ENCODE measurements at places on chromosomes 4 and X. TPM values are rescaled to one million over a fixed set of nuclear protein-coding genes. Genes with fewer than 3 reads are reported as not detected.

- DNase-seq = no peak
Observed at GRCh38 chr4:68283714-68284113, 38.2 kb upstream of the TMPRSS11B start.

The CLDN2 gene
- 9.0 TPM for total RNA-seq

GRCh38 chrX:154019061-154019621 is 561 bp downstream of the IRAK1 start:
- DNase-seq = no peak

- no peak for DNase-seq
Observed at GRCh38 chr4:81227968-81228367, 12.9 kb upstream of the PRKG2 start.

The ACSL1 gene
- total RNA-seq = 29.1 TPM

GRCh38 chrX:12315526-12315925 is 177.3 kb downstream of the FRMPD4 start:
- DNase-seq = no peak

The PDZD4 gene
- total RNA-seq = 0.87 TPM

The CITED1 gene
- total RNA-seq = not detected

- no peak for DNase-seq
Observed at GRCh38 chr4:188778905-188779304, 639.7 kb downstream of the TRIML1 start.

- no peak for DNase-seq
Observed at GRCh38 chrX:140141444-140142029, 176.2 kb upstream of the CXorf66 start.

- DNase-seq = no peak
Observed at GRCh38 chrX:42771506-42772335, 6.2 kb downstream of the PPP1R2C start.

- no peak for DNase-seq
Observed at GRCh38 chr4:66565801-66566200, 895.5 kb upstream of the EPHA5 start.

GRCh38 chrX:7233580-7234406 is 85.8 kb upstream of the PUDP start:
- no peak for DNase-seq

The FGF13 gene
- 0.35 TPM for total RNA-seq

DNA sequence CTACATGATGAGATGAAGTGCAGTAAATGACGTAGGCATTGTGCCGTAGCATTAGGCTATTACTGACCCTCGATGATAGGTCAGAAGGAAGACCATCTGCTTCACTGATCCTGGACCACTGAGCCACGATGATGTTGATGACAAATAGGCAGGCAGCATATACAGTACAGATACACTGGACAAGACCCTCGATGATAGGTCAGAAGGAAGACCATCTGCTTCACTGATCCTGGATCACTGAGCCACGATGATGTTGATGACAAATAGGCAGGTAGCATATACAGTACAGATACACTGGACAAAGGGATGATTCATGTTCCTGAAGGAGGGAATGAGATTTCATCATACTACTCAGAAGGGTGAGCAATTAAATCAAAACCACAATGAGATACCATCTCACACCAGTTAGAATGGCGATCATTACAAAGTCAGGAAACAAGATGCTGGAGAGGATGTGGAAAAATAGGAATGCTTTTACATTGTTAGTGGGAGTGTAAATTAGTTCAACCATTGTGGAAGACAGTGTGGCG is 50.9 kb downstream of the BEND4 start:
- no peak for DNase-seq

- no peak for DNase-seq
Observed at GRCh38 chr4:143921181-143921580, 15.8 kb upstream of the GYPE start.

The HTT gene
- total RNA-seq = 32.5 TPM

DNA sequence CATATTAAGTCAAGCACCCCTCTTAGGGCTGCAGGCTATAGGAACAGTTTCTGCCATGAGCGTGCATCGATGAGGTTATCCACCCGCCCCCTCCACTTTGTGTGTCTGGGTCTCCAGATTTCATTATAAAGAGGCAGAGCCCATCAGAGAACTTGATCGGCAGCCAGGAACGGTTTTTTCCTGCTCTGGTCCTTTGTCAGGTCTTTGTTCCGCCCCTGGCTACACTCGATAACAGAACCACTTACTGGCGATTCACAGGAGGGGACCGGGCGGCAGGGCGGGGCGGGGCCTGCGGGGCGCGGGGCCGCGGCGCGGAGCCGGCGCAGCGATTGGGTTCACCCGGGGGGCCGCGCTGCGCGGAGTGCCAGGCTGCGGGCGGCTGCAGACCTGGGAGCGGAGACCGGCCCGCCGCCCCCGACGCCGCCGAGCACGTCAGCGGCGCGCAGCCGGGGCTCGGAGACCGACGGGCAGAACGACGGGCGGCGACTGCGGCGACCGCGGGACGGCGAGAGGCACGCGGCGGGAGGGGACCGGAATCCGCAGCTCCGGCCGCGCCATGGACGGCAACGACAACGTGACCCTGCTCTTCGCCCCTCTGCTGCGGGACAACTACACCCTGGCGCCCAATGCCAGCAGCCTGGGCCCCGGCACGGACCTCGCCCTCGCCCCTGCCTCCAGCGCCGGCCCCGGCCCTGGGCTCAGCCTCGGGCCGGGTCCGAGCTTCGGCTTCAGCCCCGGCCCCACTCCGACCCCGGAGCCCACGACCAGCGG is at the start of gene SLC10A4:
Gene SLC10A4, plus strand, starts transcription at position 338 of the 771 bp plus-strand sequence. Its CDS starts 219 bp downstream, at position 557.
- no peak for DNase-seq

The RASL11B gene
- total RNA-seq = 0.66 TPM

- DNase-seq = no peak
Observed at GRCh38 chr4:55080174-55080865, 45.1 kb downstream of the KDR start.

GRCh38 chrX:37846558-37846933 is 825 bp downstream of the DYNLT3 start:
- no peak for DNase-seq

The PAGE1 gene
- total RNA-seq = not detected

DNA sequence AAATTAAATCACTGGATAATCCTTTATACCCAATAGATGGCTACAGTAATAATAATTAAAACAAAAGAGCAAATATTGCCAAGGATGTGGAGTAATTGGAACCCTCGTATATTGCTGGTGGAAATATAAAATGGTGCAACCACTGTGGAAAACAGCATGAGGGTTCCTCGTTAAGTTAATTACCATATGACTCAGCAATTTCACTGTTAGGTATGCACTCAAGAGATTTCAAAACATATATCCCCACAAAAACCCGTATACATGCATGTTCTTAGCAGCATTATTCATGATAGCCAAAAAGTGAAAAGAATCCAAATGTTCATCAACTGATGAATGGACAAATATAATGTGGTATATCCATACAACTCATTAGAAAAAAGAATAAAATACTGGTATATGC is 103.3 kb downstream of the TEX13C start:
- no peak for DNase-seq

DNA sequence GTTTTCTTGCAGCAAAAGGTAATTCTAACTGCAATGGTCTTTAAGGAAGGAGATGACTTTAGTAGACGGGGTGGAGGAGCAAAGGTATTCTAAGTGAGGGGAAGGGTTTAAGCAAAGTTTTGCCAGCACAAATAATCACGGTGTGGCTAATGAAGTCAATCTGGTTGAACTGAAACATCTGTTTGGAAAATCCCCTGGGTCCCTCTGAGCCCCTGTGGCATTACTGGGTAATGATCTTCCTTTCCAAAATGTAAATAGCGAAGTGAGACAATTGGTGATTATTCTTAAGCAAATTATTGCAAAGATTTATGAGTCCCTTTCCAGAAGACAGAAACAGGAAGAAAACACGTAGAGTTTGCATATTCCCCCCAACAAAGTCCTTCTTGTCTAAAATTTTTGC is 47.2 kb downstream of the FGFBP1 start:
- DNase-seq = no peak

The AKAP4 gene
- total RNA-seq = not detected

- no peak for DNase-seq
Observed at GRCh38 chrX:50721764-50722521, 92.1 kb downstream of the SHROOM4 start.

- DNase-seq = no peak
Observed at GRCh38 chr4:114116861-114117260, 137.4 kb upstream of the ARSJ start.

DNA sequence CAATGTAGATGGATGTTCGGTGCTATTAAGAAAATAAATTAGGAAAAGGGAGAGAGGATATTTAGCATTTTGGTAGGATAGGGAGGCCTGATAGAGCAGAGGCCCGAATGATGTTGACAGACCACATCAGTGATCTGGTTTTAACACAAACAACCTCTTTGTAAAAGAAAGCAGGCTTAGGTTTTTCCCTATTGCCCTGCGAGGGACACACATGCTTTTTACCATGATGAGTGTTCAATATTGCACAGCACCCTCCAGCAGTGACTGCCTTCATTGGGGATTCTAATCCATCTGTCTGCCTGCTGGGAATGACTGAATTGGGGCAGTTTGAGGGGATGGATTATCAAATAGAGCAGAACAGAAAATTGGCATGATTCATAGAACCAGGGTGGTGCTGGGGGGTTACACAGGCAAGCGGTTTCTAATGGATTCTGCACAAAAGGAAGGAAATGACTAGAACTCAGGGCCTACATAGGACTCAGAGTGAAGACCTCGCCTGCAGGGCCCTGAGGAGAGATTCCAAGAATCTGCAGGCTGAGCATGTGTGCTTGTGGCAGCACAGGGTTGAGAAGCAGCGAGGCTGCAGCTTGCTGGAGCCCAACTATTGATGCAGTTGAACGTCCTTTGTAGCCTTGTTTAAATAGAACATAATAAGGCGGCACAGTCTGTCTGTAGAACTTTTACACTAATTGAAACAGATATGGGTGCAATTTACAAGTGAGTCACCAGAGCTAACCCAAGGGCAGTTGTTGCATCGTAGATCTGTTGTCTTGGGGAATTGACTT is 58.0 kb downstream of the RHOH start:
- DNase-seq = no peak

The UGT8 gene
- 5.1 TPM for total RNA-seq

- DNase-seq = no peak
Observed at GRCh38 chr4:75985116-75985515, 5.6 kb downstream of the SDAD1 start.

GRCh38 chrX:125940985-125941384 is 225.1 kb downstream of the DCAF12L2 start:
- DNase-seq = no peak

- no peak for DNase-seq
Observed at GRCh38 chr4:10872833-10873517, 188.4 kb upstream of the CLNK start.

GRCh38 chrX:153602601-153603000 is 3.7 kb upstream of the CCNQ start:
- no peak for DNase-seq

- no peak for DNase-seq
Observed at GRCh38 chrX:107484002-107484726, 34.7 kb downstream of the FRMPD3 start.

GRCh38 chr4:140156529-140157171 is 2.7 kb upstream of the MAML3 start:
- DNase-seq = no peak

- DNase-seq = no peak
Observed at GRCh38 chr4:42817913-42818312, 74.6 kb upstream of the GRXCR1 start.

The CENPE gene
- total RNA-seq = 0.05 TPM

DNA sequence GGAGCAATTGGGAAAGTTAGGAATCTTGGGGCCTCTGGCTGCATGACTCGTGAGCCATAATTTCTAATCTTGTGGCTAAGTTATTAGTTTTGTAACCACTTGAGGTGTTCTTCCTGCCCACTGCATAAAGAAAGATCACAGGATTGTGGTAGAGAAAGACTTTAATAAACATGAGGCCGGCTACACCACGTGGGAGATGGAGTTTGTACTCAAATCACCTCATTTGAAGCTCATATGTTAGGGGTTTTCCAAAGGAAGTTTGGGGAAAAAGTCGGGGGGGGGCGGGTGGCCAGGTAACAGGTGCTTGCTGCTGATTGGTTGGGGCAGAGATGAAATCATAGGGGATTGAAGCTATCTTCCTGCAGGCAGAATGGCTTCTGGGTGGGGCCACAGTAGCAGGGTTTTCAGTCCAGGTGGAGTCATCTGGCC is 287.8 kb downstream of the ZNF674 start:
- DNase-seq = no peak

GRCh38 chrX:103629318-103630170 is 769 bp downstream of the TCEAL1 start:
- peak; percentile 76 for DNase-seq

GRCh38 chrX:39679497-39680157 is 418.1 kb downstream of the BCOR start:
- no peak for DNase-seq

- peak; percentile 53 for DNase-seq
Observed at GRCh38 chr4:145734576-145735346, 54.8 kb downstream of the C4orf51 start.

DNA sequence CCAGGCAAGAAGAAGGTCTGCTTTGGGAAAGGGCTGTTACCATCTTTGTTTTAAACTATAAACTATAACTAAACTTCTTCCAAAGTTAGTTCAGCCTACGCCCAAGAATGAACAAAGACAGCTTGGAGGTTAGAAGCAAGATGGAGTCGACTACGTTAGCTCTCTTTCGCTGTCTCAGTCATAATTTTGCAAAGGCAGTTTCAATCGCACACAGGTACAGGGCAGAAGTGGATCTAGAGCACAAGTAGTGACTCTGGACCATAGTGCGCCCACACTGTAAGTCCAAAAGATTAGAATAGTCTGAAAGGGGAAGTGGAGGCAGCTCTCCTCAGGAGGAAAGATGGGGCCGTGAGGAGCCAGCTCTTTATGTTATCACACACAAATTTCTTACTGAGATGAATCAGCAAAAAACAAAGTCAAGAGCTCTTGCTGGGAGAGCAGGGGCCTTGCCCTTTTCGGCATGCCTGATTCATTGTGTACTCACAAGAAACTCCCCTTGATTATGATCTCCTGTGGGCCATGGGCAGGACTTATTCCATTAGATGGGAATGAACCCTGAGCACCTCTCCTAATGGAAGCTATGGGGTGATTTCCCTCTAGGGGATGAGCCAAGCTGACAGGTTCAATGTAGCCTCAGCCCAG is 58.6 kb downstream of the FUNDC1 start:
- DNase-seq = no peak

DNA sequence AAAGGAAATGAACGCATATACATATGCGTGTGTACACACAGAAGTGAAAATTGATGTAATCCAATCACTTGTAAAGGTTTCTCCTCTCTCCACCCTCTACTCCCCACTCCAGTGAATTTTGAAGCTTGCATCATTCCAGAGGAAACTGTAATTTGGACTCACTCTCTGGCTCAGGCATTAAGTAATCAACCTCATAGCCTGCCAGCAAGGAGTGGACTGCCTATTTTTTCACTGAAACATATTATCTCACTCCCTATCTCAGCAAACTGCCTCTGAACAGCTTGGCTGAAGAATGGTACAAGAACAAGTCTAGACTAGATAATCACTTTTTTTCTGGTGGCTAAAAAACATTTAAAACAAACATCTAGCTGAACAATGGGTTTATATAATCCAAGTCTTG is 124.2 kb downstream of the C4orf51 start:
- no peak for DNase-seq

Data from pancreas (tissue), 10 donors.